ENCODE measurements at places on chromosomes 7 and 10. TPM values are rescaled to one million over a fixed set of nuclear protein-coding genes. Genes with fewer than 3 reads are reported as not detected.

CCDC146 gene
- polyA plus RNA-seq = 3.3 TPM

ADGRA1 gene
- polyA plus RNA-seq = 0.15 TPM

- DNase-seq = no peak
Measured at GRCh38 chr7:151122796-151123157, 36.5 kb downstream of the AGAP3 start.

- no peak for DNase-seq
Measured at GRCh38 chr7:118802726-118803125, 578.2 kb downstream of the ANKRD7 start.

- DNase-seq = no peak
Measured at GRCh38 chr10:102550636-102551210, 47.0 kb downstream of the SUFU start.

GRCh38 chr10:125399289-125399688 is 238.9 kb upstream of the CTBP2 start:
- no peak for DNase-seq

- no peak for DNase-seq
Measured at GRCh38 chr7:12158334-12159060, 52.6 kb upstream of the TMEM106B start.

DNA sequence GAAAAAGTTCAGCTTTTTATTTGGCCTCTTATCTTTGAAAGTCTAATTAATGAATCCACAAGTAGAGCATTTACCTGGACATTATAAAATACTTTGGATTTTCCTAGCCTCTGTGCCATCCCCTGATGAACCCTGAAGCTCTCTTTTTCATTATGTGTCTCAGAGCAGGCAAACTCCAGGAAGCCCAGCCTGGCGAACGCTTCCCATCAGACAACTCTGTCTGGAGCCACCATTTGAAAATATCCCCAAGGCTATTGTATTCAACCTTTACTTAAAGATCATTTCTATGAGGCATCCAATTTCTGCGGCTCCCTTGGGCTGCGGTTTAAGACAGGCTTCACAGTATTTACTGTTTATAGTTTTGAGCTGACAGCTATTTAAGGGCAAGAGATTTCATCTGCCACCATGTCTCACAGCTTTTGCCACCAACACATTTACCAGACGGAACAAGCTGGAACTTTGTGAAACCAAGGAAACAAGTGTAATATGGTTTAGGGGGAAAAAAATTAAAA is 257.2 kb upstream of the GLI3 start:
- DNase-seq = no peak
